ENCODE measurements at places on chromosomes 3 and 15.

DNA sequence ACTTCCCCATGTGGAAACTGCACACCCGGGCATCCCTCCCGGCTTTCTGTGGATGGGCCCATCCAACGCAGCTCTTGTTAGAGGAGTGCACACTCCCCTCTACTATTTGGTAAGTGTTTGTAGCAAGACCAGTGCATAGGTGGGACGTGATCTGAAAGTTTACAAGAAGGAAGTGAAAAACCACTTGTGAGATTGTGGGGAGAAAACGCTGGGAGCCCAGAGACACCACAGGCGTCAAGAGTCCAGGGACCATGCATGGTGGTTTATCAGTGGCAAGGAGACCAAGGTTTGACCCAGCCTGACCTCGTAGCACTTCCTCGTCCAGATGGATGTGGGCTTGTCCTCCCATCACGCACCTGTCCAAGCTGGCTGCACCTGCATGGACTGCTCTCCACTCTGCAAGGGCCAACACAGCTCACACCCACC, 51.6 kb downstream of the ATP10A start:
- no peak for DNase-seq

DNA sequence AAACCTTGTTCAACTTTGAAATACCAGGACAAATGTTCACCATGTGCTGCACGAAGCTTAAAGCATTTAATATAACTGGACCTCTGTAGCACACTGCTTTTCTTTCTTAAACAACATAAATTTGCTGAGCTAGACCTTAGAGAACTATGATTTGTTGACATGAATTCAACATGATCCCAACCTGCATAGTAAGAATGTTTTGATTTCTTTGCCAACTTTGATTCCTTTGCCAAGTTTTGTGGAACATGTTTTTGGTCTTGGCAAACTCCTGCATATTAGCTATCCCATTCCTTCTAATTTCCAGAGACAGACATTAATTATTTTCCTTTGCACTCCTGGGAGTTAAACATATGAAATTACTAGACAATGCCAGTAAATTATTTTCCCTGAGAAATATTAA, 197.2 kb upstream of the RBMS3 start:
- no peak for DNase-seq

DNA sequence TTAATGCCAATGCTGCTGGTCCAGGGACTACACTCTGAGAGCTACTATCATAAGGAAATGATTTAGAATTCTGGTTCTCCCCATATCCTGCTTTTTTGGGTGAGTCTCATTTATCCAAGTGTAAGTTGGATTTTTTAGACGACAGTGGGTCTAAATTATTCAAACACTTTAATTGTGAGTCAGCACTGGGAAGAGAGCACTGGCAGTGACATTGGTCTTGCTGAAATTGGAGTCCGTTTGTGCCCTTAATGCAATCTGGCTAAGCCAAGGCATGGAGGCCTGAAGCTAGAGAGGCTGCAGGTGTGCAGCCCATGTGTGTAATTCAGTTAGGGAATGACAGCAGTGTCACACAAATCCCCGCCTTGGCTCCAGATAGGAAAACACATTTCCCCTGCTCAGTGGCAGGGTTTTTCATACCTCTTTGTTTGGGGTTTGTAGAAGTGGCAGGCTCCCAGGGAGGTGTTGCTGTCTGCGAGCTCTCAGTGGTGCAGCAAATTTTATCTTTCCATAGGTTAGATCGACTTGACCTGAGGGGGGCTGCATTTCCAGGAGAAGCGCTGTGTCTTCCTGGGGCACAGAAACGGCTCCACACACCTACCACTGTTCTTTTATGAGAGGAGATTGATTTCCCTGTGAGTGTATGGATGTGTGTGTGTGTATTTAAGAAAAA, 197.7 kb downstream of the CD47 start:
- no peak for DNase-seq

DNA sequence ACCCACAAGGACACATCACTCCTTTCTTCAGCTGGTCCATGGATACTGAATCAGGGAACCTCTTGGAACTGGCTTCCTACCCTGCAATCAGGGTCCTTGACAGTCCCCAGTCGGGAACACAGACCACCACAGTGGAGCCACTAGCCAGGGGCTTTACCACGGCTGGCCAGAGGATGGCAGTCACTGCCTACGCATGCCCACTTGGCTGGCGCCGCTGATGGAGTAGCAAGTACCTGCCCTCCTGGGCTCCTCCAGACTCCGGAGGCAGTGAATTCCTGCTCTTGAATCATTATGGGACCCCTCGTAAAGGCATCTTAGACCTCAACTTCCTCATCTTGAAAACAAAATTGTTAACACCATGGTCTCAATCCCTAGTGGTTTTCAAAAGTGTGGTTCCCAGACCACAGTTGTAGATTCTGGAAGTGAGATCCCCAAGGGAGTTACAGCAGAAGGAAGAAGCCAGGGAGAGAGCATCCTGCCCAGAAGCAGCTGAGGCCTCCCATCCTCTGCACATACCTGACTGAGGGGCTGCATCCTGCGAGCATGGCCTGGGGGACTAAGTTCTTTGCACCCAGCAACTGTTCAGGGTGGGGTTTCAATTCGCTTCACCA, 9.1 kb upstream of the SKIC8 start:
- no peak for DNase-seq

GRCh38 chr15:95138604-95139270, 907.4 kb downstream of the MCTP2 start:
- no peak for DNase-seq

GRCh38 chr3:5458526-5458925, 271.0 kb downstream of the EDEM1 start:
- DNase-seq: no peak

GRCh38 chr3:140580746-140581145, 97.1 kb upstream of the TRIM42 start:
- DNase-seq: no peak

DNA sequence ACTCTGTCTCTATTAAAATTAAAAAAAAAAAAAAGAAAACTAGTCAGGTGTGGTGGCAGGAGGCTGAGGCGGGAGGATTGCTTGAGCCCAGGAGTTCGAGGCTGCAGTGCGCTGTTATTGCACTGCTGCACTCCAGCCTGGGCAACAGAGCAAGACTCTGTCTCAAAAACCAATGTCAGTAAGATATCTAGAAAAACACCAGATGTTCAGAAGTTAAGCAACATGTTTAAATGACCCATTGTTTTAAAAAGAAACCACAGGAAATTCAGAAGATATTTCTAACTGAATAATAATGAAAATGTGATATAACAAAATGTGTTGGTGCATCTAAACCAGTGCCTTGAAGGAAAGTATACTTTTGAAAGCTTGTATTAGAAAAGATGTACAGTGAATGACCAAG, 203.4 kb upstream of the CGNL1 start:
- DNase-seq: no peak

DNA sequence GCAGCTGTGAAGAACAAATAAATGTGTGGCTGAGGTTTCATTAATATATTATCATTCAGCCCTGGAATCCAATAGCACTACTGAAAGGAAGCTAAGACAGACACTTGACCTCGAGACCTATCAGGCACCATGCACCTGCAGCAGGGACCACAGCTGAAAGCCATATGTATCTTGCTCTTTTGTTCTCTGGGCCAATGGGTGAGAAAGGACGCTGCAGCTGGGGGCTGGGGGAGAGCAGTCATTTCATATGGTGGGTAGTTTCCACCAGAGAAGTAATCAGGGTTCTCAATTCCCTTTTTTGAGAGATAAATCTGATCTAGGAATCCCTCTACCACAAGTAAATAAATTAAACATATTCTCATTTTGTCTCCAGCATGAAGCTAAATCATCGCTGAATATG, 225.6 kb upstream of the STRIT1 start:
- DNase-seq: no peak

DNA sequence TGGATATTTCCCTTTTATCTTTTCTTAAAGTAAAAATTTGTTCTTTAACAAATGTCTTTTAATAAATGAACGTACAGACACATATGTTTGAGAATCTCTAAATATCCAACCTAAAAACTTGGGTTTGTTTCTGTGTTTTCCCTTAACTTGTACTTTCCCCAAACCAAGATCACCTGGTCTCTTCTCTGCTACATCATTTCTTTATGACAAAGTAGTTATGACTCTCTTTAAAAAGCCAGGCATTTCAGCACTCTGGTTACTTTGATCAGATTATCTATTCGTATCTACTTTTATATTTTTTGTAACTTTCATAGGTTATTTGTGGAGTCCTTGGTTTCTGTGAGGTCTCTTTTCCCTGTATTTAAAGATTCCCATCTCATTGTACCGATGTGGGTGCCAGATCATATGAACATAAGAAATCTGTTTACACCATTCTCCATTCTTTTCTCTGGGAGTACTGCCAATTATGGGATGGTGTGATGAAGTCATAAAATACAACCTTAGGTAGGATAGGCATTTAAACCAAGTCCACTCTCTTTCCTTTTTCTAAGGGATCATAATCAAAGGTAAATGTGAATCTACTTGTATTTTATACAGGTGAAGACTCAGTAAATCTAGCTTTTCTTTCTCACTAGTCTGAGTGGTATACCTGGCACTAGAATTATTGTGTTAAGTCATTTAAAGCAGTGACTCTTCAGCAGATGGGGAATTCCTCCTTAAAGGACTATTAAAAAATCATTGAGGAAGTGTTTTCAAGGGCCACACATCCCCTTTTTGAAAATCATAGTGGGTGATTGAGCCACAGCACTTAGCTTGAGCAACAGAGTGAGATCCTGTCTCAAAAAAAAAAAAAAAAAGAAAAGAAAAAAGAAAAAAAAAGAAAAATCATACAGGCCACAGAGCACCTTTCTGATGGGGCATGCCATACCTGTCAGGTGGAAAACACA, 12.4 kb upstream of the NFKBIZ start:
- no peak for DNase-seq

DNA sequence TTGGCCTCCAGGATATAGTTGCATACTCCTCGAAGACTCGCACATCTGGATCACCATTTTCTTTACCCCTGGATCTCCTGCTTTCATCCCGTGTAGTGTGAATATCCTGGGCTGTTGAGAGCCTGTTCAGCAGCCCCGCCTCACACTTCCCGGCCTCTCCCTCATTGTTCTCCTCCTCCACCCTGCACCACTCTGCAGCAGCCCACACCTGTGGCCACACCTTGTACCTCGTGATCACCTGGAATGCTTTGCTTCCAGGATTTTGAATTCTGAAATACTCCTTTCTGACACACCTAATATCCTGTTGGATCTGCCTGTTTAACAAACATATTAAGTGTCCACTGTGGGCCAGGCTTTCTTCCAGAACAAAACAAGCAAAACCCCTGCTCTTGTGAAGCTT, 14.4 kb downstream of the ABHD17C start:
- DNase-seq: no peak
